ENCODE measurements at places on chromosomes 16 and 17.

DNA sequence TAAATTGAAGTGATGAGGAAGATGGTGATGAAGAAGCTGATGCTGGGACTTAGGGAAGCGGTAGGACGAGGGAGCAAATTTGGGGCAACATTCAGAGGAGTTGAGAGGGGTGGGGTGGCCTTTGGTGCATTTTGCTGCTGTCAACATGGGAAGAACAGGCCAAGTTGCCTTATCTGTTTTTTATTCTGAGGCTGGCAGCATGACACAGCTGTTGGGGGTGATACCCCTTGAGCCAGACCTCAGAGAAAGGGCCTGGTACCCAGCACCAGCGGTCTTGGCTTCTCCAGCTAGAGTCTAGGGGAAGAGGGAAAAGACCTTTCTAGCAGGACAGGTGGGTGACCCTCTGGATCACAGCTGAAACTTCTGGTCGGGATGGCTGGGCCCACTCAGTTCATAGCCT lies 4.6 kb downstream of the IGFBP4 start:
- no peak for DNase-seq

DNA sequence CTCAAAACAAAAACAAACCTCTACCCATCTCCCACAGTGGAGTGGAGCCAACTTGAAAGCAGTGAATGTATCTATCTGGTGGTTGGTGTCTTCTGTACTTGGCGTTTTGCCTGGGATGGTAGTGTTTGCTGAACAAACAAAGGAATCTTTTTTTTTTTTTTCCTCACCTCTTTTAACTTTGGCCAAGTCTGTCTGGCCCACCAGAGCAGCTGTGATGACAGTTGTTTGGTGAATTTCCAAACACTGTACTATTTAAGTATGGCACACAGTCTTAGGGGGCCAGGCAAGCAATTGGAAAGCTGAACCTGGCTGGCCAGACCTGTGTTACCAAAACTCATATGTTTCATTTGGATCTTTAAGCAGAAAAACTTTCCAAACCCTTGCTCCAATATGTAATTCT lies 101.8 kb upstream of the CDH13 start:
- no peak for DNase-seq

- no peak for DNase-seq
Observed at GRCh38 chr17:19978805-19979211, 1.2 kb upstream of the AKAP10 start.

DNA sequence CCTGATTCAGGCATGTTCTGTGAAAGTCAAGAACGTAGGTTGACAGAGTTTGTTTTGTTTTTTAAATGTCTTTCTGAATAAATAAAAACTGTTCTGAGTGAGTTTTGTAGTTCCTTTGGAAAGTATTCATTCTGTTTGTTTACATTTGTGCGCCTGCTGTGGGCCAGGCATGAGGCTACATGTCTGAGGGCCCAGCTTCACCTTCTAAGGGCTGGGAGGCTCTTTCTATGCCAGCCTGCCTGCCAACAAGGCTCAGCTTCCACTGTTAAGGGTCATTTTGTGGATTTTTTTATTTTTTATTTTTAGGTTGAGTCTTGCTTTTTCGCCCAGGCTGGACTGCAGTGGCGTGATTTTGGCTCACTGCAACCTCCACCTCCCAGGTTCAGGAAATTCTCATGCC lies 6.1 kb downstream of the WWOX start:
- DNase-seq = no peak

DNA sequence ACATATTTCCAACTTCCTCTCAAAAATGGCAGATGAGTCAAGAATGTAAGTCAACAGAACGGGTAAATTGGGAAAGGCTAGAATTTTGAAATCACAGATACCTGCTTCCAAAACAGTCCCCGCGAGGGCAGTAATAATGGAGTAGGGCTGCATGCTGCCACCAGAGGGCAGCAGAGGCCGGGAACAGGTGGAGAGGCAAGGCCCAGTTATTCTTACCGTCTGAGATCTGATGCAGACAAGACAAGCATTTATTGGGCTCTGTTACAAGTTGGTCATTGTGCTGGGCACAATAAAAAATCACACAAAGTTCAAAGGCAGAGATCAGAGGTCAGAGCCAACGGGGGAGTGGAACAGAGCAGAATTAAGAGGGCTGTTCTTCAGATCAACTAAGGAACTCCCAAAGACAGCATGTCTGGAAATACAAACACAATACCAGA lies 8.8 kb upstream of the MLKL start:
- peak; percentile 84 for DNase-seq

GRCh38 chr17:83116311-83116771 lies 36.9 kb downstream of the METRNL start:
- no peak for DNase-seq
